Posterior vena cava (tissue), 2 donors: ENCODE measurements at places on chromosomes 4 and X. TPM values are rescaled to one million over a fixed set of nuclear protein-coding genes. Genes with fewer than 3 reads are reported as not detected.

DNA sequence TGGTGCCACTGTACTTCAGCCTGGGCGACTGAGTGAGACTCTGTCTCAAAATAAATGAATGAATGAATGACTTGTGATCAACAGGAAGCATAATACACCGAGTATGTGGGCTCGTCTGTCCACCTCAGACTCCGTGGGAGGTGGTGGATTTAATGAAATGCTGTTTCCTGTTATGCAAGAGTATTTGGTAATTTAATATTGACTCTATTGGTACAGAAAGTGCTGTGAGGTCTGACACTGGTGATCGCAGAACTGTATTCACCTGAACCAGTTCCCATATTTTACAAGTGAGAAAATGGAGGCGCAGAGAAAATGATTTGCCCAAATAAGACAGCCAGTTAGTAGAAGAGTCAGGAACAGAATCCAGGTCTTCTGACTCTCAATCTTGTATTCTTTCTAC, 423.3 kb downstream of the RAPGEF2 start:
- DNase-seq: no peak

DNA sequence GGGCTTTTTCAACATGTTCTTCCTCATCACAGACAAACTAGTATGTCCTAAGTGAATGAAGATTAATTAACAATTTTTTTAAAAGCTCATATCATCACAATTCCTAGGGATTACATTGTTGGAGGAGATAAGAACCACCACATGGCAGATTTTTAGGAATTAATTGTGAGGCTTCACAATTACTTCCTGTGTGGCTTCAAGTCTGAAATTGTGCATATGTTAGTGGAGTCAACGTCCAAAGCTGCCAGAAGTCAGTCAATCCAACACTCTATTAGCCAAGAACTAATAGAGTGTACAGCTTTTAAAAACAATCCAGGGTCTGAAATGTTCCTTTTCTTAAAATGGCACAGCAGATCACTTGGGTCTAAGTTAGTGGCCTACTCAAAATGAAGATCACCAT, 49.3 kb upstream of the C1QTNF7 start:
- no peak for DNase-seq

GRCh38 chr4:71267244-71267643, 71.6 kb upstream of the SLC4A4 start:
- no peak for DNase-seq

- no peak for DNase-seq
Measured at GRCh38 chrX:9662148-9662547, 103.5 kb downstream of the GPR143 start.

DNA sequence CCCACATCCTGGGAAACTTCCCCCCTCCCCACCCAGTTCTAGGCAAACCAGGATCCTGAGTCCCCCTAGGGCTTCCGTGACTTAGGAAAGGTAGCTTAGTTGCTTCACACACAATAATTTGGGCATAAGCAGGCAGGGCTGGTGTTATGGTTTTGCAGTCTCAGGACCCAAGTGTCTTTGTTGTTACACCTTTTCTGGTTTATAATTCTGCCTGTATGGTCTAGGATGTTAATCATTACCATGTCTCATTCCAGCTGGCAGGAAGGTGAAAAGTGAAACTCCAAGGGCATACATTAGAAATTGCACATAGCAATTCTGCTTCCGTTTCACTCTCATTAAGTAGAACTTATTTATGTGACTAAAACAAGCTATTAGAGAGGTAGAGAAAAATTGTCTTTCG, 16.8 kb downstream of the UGT8 start:
- DNase-seq: no peak

The PDLIM3 gene
- total RNA-seq: 447 TPM

The RHOXF2 gene
- total RNA-seq: not detected

The TRPC5OS gene
- total RNA-seq: not detected
